ENCODE measurements at places on chromosomes 7 and 10.

DNA sequence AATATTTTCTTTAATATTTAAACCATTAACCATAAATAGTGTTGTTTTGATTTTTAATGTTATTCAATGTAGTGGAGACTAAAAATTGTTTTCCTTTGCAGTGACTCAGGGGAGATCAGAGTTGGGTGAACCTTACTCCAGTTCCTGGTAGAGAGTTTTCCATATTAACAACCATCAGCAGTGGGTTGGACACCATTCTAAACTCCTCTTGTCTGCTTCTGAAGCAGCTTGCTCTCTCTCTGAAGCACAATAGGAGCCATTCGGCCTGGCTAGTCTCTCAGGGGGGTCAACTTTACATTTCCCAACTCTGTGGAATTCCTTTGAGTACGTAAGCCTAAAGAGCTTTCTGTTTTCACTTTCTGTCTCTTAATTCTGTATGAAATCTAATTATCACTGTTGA, 9.4 kb upstream of the NRG3 start:
- no peak for DNase-seq

- DNase-seq, result no peak
Observed at GRCh38 chr7:48384180-48384752, 213.0 kb downstream of the ABCA13 start.

DNA sequence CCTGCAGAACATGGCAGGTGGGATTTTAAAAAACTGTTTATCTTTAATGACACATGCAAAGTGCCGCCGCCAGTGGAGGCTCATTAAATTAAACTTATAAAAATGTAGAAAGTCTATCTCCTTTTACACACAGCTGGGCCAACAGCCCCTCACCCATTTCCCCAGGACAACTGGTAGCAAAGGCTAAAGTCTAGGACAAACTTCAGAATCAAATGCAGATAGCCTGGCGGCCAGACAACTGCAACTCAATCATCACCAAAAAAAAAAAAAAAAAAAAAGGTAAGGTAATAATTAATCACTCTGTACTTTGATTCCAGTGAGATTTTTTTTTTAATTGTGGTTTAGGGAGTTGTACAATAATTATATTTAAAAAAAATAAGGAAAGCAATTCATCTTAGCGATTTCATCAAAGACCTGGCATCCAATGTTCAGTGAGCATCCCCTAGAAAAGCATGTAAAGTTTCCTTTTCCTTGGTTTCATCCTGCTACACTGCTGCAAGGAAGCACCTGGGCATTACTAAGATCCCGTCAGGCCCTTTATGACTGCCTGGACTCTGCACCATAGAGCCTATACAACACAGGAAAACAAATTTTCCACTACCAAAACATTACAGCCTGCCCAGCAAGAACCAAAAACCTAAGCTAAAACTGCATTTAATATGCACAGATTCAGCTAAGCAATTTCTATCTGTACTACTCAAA, 98.5 kb downstream of the GRB10 start:
- DNase-seq, result no peak

DNA sequence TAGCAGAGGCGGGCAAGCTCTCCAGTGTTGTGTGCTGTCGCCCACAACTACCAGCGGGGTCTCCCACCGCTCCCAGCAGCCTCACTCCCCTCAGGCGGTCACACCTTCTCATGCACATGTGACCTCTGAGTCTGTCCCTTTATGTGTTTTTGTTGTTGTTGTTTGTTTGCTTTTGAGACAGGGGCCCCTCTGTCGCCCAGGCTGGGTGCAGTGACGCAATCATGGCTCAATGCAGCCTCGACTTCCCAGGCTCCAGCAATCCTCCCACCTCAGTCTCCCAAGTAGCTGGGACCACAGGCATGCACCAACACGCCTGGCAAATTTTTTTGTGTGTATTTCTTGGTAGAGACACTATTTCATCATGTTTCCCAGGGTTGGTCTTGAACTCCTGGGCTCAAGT, 1.5 kb downstream of the CPSF4 start:
- DNase-seq, result no peak

- DNase-seq, result no peak
Observed at GRCh38 chr7:17392846-17393245, 94.4 kb downstream of the AHR start.

DNA sequence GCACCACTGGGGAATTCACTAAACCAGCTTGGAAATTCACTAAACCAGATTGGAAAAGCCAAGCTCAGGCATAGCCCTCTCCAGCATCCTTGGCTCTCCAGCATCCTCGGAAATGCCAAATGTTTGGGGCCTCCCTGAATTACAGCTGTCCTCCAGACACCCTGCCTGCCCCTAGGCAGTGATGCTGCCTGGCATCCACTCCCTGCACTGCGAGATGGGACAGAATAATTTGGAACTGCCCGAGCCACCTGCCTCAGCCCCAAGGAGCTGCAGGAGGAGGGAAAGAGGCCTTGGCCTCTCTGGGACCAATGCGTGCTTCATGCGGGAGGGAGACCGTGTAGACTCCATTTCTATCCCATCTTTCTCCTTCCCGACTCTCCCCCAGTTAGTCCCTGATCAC, 64.3 kb downstream of the INSIG1 start:
- DNase-seq, result no peak

DNA sequence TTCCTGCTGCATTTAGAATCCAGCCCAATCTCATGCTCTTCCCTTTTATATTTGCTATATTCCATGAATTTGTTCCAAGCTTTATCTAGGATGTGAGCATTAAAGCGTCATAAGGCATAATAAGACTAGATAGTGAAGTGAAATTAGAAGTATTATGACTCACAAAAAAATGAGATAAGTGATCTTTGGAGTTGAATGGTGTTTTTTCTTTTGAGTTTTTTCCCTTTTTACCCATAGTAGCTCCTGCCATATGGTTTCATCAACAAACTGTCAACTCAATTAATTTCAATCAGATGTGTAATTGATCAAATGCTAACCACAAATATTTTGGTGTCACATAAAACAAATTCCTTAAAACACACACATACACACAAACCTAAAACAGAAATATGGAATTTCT, 17.0 kb downstream of the KLHDC10 start:
- no peak for DNase-seq

- no peak for DNase-seq
Observed at GRCh38 chr10:77881636-77882035, 44.9 kb downstream of the DLG5 start.

DNA sequence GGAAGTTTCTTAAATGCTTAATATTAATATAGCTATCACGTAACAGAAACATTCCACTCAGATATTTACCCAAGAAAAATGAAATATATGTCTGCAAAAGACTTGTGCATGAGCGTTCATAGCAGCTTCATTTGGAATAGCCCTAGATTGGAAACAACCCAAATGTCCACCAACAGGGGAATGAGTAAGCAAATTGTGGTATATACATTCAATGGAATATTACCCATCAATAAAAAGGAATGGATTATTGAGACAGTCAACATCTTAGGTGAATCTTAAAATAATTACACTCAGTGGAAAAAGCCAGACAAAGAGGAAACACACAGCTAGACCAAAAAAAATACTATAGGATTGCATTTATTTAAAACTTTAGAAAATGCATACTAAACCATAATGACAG, 90.4 kb upstream of the KAT6B start:
- no peak for DNase-seq

DNA sequence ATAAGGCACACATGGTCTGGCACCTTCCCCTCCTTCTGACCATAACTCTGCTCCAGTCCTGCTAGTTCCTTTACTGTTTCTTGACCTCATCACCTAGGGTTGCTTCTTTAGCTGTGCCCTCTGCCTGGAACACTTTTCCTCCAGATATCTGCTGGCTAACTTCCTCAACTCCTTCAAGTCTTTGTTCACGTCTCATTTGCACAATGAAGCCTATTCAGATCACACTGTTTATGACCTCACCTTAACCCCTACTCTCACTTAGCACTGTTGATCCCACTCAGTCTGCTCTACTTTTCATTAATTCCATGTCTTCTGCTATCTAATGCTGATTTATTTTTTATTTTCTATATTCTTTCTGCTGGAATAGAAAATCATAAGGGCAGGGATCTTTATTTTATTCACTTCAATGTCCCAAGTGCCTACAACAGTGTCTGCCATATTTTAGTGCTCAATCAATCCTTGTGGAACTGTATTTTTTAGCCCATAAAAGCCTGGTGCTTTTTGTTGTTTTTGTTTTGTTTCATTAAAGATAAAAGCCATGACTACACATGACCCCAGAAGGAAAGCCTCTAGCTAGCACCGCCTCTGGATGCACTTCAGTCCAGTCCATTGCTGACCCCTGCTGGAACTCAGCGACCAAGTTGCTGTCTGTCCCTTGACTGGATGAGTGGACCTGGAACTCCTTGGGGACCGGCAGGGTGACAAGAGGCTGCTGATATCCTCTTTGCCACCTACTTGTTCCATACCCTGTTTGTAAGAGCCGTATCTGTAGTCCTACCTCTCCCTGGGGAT, 12.3 kb downstream of the KLF14 start:
- peak; percentile 13 for DNase-seq

- no peak for DNase-seq
Observed at GRCh38 chr10:35745617-35746403, 103.7 kb upstream of the FZD8 start.

- peak; percentile 29 for DNase-seq
Observed at GRCh38 chr7:106693677-106694353, 32.9 kb upstream of the CCDC71L start.

- no peak for DNase-seq
Observed at GRCh38 chr10:115942101-115942500, 330.9 kb downstream of the GFRA1 start.

- no peak for DNase-seq
Observed at GRCh38 chr7:945556-946255, 8.8 kb downstream of the ADAP1 start.

DNA sequence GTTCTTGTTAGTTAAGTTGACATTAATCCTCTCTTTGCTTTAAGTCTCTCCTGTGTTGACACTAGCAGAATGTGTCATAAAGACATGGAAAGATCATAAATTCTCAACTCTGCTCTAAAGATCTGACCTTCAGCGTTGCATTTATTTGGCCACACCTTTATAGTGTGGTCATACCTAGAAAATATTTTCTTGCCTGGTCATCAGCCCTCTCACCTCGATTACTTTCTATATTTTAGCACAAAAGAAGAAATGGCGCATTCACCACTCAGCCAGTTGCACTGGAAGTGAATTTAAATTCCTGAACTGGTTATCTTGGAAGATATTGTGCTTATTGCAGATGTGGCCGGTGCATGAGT, 96.7 kb upstream of the PDCD4 start:
- DNase-seq, result no peak

- no peak for DNase-seq
Observed at GRCh38 chr7:70266186-70266585, 667.9 kb downstream of the AUTS2 start.

- peak; percentile 86 for DNase-seq
Observed at GRCh38 chr10:79266543-79267312, 80.5 kb upstream of the PPIF start.

- no peak for DNase-seq
Observed at GRCh38 chr7:157158400-157158799, 19.7 kb downstream of the UBE3C start.

- DNase-seq, result no peak
Observed at GRCh38 chr7:1729183-1729582, 59.1 kb downstream of the ELFN1 start.

- no peak for DNase-seq
Observed at GRCh38 chr7:92121681-92122080, 12.6 kb downstream of the CYP51A1 start.

GRCh38 chr7:25073451-25073850, 51.6 kb downstream of the CYCS start:
- no peak for DNase-seq

DNA sequence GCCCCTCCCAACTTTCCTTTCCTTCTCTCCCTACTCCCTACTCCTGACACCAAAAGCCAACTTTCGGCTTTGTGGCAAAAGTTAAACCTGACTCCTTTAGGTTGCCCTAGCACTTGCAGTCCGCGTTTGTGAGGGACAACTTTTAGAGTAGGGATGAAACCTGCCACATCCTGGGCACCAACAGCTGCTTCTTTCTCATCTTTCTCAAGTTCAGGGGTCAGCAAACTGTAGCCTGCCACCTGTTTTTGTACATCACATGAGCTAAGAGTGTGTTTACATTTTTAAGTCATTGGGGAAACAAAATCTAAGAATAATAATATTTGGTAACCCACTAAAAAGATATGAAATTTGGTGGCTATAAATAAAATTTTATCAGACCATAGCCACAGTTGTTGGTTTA, 660.6 kb downstream of the KCNMA1 start:
- DNase-seq, result no peak

- peak; percentile 57 for DNase-seq
Observed at GRCh38 chr10:1123198-1123597, 67.0 kb downstream of the WDR37 start.

DNA sequence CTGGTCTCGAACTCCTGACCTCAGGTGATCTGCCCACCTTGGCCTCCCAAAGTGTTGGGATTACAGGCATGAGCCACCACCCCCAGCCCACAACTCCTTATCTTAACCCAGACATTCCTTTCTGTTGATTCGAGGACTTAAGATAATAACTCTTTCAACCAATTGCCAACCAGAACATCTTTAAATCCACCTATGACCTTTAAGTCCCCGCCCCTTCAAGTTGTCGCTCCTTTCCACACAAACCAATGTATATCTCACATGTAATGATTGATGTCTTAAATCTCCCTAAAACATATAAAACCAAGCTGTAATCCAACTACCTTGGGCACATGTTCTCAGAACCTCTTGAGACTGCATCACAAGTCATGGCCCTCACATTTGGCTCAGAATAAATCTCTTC, 7.8 kb upstream of the ANKRD2 start:
- no peak for DNase-seq

Measured in Kasumi-1 (cell line).